ENCODE measurements at places on chromosomes 2 and 18.

DNA sequence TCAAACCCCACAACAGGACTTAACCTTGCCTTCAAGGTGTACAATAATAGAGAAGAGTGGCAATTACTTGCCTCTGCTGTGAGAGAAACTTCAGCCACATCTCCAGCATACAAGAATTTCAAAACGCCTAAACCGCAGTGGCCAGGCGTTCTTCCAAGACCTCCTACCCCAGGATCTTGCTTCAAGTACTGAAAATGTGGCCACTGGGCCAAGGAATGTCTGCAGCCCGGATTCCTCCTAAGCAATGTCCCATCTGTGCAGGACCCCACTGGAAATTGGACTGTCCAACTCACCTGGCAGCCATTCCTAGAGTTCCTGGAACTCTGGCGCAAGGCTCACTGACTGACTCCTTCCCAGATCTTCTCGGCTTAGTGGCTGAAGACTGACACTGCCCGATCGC, 2.8 kb upstream of the CYB5A start:
- no peak for DNase-seq

DNA sequence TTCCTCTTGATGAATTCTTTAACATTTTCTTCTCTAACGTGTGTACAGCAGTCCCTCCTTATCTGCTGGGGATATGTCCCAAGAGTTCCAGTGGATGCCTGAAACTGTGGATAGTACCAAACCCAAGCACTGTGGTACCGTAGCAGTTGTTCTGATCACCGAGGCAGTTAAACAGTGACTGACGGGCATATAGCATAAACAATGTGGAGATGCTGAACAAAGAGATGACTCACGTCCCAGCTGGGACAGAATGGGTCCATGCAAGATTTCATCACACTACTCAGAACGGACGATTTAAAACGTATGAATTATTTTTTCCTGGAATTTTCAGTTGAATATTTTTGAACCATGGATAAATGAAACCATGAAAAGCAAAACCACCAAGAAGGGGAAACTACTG, 54.5 kb upstream of the SPAG16 start:
- DNase-seq, result no peak

- no peak for DNase-seq
Measured at GRCh38 chr18:77481541-77481940, 231.9 kb downstream of the GALR1 start.

- DNase-seq, result no peak
Measured at GRCh38 chr2:5019324-5019723, 672.9 kb upstream of the SOX11 start.

- DNase-seq, result no peak
Measured at GRCh38 chr2:120255986-120256650, 3.5 kb downstream of the RALB start.

DNA sequence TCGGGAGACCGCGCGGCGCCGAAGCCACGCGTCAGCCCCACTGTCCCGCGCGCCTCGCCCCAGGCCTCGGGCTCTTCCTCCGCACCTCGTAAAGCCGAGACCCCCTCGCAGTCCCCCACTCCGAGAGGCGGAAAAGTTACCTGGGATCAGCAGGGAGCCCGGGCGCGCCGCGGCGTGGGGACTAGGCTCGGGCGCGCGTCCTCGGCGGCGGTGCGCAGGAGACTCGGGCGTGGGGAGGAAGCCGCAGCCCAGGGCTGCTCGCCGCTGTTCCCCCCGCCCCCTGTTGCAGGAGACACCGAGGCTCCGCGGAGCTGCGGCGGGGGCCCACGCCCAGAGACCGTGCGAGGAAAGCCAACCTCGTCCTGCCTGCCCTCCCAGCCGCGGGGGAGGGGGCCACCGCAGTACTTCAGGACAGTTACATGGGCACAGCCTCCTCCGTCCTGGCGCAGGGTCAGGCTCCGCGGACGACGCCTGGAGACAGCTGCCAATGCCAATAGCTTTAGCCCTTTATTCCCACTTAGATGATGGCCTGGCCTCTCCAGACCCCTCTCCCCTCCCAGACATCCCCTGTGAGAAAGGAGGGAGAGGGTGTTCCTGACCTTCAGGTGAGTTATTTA, at the start of gene EPB41L3:
Gene EPB41L3 (minus strand): TSS at position 225 of the 617 bp plus-strand sequence. CDS start 54,814 bp downstream, outside the sequence.
- DNase-seq, result no peak

DNA sequence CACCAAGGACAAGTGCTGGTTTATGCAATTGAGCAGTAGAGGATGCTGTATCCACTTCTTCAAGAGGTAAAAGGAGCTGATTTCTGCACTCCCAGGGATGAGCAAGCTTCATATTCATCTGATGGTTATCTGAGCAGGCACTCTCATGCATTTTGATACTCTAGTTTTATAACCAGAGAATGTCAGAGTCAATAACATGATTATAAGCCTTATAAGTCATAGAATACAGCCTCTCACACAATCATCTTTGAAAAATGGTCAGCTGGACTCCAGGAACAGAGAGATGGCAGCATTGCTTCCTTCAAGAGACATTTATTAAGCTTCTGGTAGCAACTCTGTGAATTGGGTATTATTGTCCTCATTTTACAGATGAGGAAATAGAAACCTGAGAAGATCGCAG, 167.1 kb downstream of the SLC8A1 start:
- DNase-seq, result no peak

DNA sequence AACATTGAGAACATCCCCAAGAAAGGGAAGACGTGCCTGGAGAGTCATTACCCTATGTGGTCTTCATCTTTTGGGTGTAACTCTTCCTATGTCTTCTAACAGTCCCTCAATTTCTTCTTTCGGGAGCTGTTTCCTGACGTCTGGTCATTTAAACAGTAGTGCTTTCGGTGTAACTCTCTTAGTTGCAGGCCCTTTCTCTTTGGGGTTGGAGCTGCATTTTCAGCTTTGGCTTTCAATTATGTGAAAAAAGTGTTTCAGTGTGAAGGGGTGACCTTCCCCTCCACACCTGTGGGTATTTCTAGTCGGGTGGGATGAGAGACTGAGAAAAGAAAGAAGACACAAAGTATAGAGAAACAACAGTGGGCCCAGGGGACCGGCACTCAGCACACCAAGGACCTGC, 105.9 kb downstream of the CERS6 start:
- no peak for DNase-seq

DNA sequence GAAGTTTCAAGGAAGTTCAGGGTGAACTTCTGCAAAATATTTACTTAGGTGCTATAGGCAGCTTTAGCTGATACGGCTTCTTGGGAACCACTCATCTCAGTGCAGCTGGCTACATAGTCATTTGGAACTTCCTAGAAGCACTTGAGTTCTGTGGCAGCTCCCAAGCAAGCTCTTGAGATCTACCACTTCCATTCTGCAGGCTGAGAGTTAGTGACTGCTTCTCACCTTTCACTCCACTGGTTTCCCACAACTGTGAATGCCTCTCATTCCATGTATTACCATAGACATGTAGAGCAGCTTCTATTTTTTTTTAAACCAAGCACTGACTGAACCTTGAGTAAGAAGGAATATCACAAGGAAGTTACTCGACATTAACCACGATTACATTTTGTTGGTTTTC, 994.1 kb upstream of the ACVR2A start:
- DNase-seq, result no peak

DNA sequence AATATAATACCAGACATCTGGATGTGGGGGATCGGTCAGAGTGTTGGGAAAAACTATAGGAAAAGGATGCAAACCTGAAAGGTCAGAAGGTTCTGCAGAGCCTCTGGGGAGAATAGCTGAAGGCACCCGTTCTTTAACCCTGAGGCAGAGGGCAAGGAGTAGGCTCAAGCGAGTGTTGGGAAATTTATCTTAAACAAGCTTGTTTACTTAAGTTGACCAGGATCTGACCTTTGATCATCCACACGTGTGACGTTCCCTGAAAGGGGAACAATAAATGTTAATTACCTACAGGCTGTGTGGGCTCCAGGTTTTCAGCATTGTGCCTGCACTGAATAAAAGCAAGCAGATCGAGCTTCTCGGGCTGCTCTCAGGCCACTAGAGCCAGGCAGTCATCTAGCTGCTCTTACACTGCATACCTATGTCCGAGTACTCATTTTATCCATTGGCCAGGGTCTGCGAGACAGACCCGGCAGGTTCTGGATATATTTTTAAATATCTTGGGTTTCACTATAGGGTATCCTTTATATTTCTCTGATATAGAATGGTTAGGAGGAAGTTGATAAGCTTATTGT, 400.6 kb upstream of the CHST9 start:
- DNase-seq, result no peak

DNA sequence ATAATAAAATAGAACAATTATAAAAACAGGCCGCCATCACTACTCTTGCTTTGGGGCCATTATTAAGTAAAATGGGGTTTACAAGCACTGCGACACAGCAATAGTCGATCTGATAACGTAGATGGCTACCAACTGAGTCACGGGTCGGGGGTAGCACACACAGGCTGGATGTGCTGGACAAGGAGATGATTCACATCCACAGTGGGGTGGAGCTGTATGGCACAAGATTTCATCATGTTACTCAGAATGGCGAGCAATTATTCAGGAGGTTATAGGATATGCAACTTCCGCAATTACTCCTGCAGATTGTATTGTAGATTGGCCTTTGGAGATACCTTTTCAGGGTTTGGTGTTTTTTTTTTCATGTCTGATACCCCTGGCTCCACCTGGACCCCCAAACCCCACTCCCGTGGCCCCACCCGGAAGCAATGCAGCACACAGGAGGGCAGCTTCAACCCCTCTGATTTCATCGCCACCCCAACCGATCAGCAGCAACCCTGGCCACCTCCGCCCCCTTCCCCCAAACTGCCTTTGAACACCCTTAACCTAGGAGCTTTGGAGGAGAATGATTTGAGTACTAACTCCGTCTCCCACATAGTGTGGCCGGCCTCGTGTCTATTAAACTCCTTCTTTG, 21.4 kb upstream of the MLPH start:
- no peak for DNase-seq

- no peak for DNase-seq
Measured at GRCh38 chr2:31107591-31108300, 30.5 kb downstream of the GALNT14 start.

DNA sequence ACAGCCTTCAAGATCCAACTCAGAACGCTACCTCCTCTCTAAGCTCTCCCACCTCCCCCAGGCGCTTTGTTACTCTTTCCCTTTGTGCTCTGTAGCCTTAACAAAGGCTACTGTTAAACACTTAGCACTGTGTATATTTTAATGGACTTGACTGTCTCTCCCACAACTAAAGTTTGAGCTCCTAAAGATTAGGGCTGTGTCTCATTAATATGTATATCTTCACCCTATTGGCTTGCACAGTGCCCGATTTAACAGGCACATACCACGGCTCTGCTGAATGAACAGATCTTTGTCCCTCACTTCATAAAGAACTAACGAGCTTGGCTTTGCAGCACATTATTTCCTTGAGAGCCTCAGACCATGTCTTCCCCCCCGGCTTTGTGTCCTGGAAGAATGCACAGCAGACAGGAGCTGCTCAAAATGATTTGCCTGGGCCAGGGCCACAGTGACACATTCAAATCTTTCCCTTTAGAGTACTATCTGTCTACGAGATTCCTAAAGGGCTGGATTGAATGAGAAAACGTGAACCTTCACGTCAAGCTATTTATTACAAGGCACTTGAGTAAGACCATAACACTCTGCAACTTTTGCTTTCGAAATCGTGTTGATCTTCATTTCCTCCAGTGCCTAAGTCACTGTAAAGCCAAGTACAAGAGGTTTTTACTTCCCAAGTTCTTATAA, 22.1 kb downstream of the ABHD3 start:
- DNase-seq, result no peak

- no peak for DNase-seq
Measured at GRCh38 chr2:208485390-208485789, 78.8 kb downstream of the PTH2R start.

DNA sequence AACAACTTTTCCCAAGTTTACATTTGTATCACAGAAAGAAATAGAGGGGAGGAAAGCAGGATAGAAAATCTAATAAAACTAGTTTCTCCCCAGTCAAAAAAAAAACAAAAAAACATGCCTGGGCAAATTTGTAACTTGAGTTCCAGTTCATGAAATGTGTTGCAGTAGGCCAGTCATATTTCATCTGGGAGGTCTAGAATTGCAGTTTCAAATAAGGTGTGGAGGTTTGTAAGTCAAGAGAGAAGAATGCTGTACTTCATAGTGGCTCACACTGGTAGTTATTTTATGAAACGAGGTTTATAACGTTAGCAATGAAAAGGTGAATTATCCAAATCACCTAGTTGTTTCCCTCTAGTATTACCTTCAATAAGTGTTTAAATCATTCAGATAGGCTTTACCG, 1313.9 kb upstream of the SLC39A10 start:
- no peak for DNase-seq

DNA sequence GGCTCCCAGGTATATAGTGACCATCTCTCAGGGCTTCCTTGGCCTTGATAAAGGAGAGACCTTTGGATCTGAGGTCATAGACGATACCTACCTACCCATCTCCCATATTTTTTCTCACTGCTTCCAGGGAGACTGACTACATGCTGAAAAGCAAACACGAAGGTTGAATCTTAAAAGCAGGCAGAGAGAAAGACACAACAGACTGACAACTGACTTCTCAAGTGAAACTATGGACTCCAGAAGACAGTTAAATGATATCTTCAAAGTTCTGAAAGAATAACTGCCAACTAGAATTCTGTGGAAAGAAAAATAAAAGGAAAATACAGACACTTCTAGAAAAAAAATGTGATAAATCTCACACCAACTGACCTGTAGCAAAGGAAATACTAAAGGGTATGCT, 76.5 kb upstream of the HAAO start:
- DNase-seq, result no peak

DNA sequence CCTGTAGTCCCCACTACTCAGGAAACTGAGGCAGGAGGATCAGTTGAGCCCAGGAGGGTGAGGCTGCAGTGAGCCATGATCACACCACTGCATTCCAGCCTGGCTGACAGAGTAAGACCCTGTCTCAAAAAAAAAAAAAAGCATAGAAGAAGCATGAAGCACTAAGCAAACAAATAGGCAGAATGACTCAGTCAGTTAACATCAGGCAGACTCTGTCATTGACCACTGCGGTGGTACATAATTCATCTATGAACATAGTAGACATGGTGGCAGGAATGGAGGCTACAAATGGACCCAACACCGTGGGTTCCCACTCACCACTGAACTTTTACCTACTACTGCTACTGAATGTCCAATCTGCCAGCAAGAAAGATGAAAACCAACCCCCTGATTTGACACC, 7.6 kb upstream of the ASXL2 start:
- no peak for DNase-seq

DNA sequence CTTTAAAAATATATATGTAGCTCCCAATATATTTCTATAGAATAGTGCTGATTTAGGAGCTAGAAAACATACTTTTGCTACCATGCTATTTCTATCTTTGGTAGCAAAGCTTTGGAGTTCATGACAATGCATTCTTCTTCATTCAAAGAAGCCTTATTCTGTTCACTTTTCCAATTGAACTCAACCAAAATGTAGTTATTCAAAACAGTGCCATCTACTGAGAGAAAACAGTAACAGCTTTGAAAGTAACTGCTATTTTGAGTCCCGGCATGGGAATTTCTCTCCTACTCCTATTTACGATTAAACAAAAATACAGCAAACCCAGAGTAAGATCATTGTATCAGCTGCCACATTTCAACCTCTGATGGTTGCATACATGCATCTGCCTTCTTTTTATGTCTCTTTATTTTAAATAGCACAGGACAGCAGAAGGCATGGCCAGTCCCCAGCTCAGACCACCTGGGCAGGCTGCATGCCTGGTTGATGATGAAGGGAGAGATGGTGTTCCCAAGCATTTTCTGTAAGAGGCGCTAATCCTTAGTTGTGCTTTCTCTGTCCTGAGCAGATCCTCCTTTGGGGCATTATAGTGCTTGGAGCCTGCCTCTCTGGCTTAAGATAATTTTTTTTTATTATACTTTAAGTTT, 69.7 kb upstream of the SULT1C3 start:
- no peak for DNase-seq
